ENCODE measurements at places on chromosomes 12 and 14.

GRCh38 chr12:54352022-54352531 is 12.2 kb downstream of the GPR84 start:
- no peak for DNase-seq

GRCh38 chr14:91223028-91223783 is 21.3 kb downstream of the GPR68 start:
- DNase-seq = no peak

GRCh38 chr12:107493135-107493494 is 192.5 kb upstream of the PWP1 start:
- DNase-seq = no peak

DNA sequence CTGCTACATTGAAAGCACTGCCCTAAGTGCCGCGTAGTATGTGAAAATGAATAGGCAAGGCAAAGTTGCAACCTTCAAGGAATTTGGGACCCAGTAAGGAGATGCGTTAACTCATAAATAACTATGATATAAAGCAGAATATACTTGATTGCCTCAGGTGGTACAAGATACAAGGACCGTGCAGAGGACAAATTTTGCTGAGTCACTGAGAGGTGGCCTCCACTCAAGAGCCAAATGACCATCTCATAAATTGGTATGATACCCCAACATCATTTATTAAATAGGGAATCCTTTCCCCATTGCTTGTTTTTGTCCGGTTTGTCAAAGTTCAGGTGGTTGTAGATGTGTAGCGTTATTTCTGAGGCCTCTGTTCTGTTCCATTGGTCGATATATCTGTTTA is 35.7 kb downstream of the IGF1 start:
- no peak for DNase-seq

DNA sequence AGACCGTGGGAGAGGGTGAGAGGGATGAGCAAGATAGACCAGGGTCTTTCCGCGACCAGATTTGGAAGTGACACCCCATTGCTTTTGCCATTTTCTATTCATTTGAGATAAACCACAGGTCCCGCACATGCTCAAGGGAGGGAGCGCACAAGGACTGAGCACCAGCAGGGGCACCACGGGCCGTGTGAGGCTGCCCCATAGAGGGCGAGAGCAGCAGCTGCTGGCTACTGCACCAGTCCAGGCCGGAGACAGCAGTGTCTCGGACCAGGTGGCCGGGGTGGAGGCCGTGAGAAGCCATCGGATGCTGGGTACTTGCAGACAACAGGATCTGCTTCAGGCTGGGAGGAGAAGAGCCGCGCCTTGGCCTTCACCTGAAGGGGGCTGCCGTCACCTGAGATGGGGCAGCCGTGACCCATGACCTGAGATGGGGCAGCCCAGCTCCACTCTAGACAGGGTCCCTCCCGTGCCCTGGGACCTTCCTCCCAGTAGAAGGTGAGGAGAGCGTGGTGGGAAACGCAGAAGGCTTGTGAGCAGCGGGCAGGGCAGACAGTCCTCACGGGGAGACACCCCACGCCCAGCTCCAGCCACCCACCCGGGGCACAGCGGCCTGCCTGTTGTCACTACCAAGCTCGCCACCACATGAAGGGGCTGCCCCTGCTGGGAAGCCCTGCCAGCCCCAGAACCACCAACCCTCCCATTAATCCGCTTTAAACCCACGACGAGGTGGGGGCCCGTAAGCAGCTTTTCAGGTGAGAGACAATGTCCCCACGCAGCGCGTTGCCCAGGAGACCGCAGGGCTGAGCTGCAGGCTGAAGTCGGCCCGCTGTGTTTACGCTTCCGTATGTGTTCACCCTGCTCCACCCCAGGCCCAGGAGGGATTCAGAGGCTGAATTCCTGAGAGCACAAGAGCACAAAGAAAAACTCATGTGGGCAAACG is 61.7 kb upstream of the FBRSL1 start:
- DNase-seq = no peak

GRCh38 chr12:111197376-111197944 is 171.4 kb downstream of the PHETA1 start:
- no peak for DNase-seq

GRCh38 chr14:90820958-90821357 is 4.7 kb upstream of the TTC7B start:
- no peak for DNase-seq

GRCh38 chr12:77795699-77796098 is 35.0 kb upstream of the NAV3 start:
- DNase-seq = no peak

DNA sequence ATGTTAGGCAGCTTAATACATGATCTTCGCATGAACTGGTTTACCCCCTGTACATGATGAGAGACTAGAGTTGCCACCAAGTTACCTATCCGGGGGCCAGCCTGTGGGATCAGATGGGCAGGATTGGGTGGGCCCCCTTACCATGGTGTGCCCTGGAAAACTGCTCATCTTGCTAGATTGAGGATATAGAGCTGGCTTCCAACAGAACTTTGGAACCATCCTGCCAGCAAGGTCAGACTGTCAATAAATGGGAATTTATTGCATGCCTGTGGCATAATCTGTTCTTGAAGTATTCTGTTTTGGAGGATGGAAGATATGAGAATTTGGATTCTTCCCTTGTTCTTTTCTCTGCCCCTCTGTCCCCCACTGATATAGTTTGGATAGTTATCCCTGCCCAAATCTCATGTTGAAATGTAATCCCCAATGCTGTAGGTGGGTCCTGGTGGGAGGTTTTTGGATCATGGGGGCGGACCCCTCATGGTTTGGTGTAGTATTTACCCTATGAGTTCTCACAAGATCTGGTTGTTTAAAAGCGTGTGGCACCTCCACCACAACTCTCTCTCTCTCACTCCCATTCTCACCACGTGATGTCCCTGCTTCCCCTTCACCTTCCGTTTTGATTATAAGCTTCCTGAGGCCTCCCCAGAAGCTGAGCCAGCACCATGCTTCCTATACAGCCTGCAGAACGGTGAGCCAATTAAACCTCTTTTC is 3.7 kb upstream of the TM9SF1 start:
- DNase-seq = no peak

DNA sequence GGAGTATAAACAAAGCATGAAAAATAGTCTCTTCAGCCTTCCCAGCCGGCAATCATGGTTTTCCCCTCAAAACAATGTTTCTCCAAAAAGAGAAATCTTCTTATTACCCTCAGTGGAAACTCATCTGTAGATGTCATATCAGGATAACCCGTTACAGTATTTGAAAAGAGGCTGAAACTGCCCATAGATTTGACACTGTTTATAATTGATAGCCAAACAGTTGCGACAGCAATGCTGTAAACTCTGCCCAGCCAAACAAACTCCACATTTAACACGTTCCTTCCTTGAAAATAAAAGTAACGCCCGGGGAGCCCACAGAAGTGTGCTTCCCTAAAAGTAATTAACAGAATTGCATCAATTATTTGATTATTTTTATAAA is 201.3 kb upstream of the FOXN3 start:
- DNase-seq = no peak

- no peak for DNase-seq
These were observed 75.7 kb downstream of the PLEKHG7 start for GRCh38 chr12:92778525-92778924.

- no peak for DNase-seq
These were observed 28.3 kb upstream of the TEAD4 start for GRCh38 chr12:2930865-2931264.

- no peak for DNase-seq
These were observed 23.3 kb upstream of the CCER1 start for GRCh38 chr12:90978117-90978770.

GRCh38 chr14:56580221-56580711 is 668 bp downstream of the TMEM260 start:
- no peak for DNase-seq
